Progenitor cell of endocrine pancreas (in vitro differentiated cells): ENCODE measurements at places on chromosomes 4 and X. TPM values are rescaled to one million over a fixed set of nuclear protein-coding genes. Genes with fewer than 3 reads are reported as not detected.

Gene RGN
- total RNA-seq: 7.3 and 8.0 TPM in 2 replicates

GRCh38 chrX:49725401-49725800 is 29.6 kb upstream of the PAGE1 start:
- no peaks in the 10 kb centered on the region for H3K36me3 ChIP-seq
- no peaks in the 10 kb centered on the region for H3K27me3 ChIP-seq
- H3K4me1 ChIP-seq: no peaks in the 10 kb centered on the region
- no peak overlapping the region for H3K27ac ChIP-seq

- H3K4me1 ChIP-seq: no peaks in the 10 kb centered on the region
- H3K4me3 ChIP-seq: no peak overlapping the region
- peaks cover 12% of the 10 kb centered on the region for H3K36me3 ChIP-seq
Observed at GRCh38 chr4:128986019-128986418, 107.3 kb downstream of the SCLT1 start.

GRCh38 chrX:10676235-10676957 is 56.0 kb upstream of the MID1 start:
- H3K36me3 ChIP-seq: peaks cover 1% of the 10 kb centered on the region
- DNase-seq: no peak
- peaks cover 7% of the 10 kb centered on the region for H3K4me1 ChIP-seq
- H3K27ac ChIP-seq: no peak overlapping the region
- no peak overlapping the region for H3K4me3 ChIP-seq

Gene CXCL13
- not detected in 2 replicates for total RNA-seq
